Stimulated activated memory B cell treated with anti-CD40 and anti-IgM and Interleukin-4, amounts not matched to agents 10 μg/mL and 1 μg/mL and 100 μg/mL, for 72 hours (primary cell): ENCODE measurements at places on chromosomes 3 and 15.

GRCh38 chr3:63095-63765, 133.3 kb upstream of the CHL1 start:
- no peak overlapping the region for H3K27ac ChIP-seq
- H3K36me3 ChIP-seq: no peaks in the 10 kb centered on the region
- peaks cover 7% of the 10 kb centered on the region for H3K27me3 ChIP-seq
- no peaks in the 10 kb centered on the region for H3K4me1 ChIP-seq
- no peak for ATAC-seq
- H3K4me3 ChIP-seq: no peak overlapping the region

GRCh38 chr15:72169236-72169920, 28.2 kb downstream of the GRAMD2A start:
- no peak overlapping the region for H3K27ac ChIP-seq
- H3K36me3 ChIP-seq: no peaks in the 10 kb centered on the region
- no peak for ATAC-seq
- H3K4me1 ChIP-seq: no peaks in the 10 kb centered on the region
- no peak overlapping the region for H3K4me3 ChIP-seq

GRCh38 chr3:49294343-49294742, 17.3 kb upstream of the C3orf62 start:
- H3K27ac ChIP-seq: no peak overlapping the region
- no peak for ATAC-seq
- H3K4me1 ChIP-seq: no peaks in the 10 kb centered on the region
- H3K4me3 ChIP-seq: no peak overlapping the region

DNA sequence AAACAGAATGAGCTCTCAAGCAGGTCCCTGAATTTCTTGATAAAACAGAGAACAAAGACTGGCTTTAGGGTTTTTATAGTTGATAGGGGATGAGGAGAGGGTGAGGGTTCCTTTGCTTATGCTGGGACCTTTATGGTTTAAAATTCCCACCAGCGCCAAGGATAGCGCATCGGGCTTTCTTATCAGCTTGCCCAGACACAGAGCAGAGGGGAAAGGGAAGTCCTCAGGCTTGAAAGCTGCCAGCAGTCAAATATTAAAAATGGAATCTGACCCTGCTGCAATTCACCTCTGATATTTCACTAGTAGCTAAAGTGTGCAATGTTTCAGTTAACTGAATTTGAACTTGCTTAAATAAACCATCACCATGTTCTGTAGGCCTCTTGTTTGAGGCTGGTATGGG, 55.0 kb upstream of the EPHA3 start:
- H3K4me3 ChIP-seq: no peak overlapping the region
- no peaks in the 10 kb centered on the region for H3K4me1 ChIP-seq
- ATAC-seq: no peak
- H3K27me3 ChIP-seq: no peaks in the 10 kb centered on the region
- H3K27ac ChIP-seq: no peak overlapping the region

DNA sequence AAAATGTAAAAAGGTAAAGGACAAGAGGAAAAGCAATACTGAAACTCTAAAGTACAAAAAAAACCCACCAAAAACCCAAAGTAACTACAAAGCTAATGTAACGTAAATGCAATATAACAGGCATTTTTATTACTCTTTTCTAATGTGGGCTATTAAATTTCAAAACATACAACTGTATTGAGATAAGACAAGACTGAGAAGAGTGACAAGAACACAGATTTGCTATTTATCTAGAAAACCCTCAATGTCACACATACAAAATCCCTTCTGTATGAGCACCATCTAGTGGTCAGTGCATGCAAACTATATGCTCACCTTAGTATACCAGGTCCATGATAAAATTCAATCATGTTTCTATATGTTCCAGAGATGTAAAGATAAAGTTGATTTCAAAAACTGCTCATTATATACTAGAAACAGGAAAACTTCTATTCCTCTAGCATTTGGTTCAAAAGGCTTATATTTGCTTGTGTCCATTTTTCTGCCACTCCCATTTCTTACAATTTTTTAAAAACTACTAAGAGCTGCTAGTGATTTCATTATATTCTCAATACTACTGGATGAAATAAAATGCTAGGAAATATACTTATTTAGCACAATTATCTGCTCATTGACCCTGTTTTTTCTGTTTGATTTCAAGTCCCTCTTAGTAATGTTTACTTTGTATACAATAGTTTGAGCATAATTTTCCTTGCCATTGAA, 111.4 kb downstream of the DLG1 start:
- H3K27me3 ChIP-seq: no peaks in the 10 kb centered on the region
- H3K4me3 ChIP-seq: no peak overlapping the region
- H3K27ac ChIP-seq: no peak overlapping the region
- H3K4me1 ChIP-seq: no peaks in the 10 kb centered on the region
- H3K36me3 ChIP-seq: peaks cover 4% of the 10 kb centered on the region
- peak; percentile 74 for ATAC-seq

DNA sequence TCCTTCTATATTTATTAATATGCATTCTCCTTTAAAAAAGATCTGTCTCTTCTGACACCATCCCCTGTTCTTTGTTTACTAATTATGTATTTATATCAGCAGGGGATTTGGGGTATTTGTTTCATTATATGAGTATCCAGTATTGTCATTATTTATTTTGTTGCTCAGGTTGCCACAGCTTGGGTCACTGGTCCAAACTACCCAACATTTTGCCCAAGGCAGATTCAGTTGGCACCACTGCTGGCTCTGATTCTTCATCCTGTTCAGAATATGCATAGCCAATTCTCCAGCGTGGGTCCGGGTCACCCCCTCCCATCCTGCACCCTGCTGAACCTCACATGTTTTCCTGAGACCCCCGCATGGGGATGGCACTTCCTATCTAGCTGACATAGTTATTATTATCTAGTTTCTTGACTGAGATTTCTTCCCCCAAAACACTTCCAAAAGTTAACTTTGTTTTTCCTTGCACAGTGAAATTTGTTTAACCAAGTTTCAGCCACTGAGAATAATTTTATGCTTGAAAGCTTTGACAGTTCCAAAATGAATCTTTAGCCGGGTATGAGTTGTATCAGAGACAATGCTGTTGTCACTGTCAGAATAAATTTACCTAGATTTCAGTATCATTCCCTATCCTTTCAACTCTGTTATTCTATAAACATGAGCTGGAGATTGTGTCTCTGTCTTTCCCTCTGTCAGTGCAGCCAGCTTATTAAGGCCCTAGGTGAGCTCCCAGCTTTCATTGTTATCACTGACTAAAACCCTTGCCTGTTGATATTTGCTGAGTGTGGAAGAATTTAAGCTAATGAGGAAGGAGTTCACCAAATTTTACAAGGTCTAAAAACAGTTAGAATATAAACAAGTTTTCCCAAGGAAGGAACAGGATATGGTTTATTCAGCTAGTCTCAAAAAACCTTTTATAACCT, 70.3 kb downstream of the TGFBR2 start:
- H3K36me3 ChIP-seq: peaks cover 85% of the 10 kb centered on the region
- H3K4me3 ChIP-seq: no peak overlapping the region
- H3K27ac ChIP-seq: peak overlapping the region; percentile 79
- peak; percentile 47 for ATAC-seq
- H3K27me3 ChIP-seq: no peaks in the 10 kb centered on the region
- peaks cover 73% of the 10 kb centered on the region for H3K4me1 ChIP-seq

- no peak for ATAC-seq
- no peaks in the 10 kb centered on the region for H3K36me3 ChIP-seq
- H3K4me1 ChIP-seq: no peaks in the 10 kb centered on the region
- H3K27me3 ChIP-seq: peaks cover 9% of the 10 kb centered on the region
- H3K4me3 ChIP-seq: no peak overlapping the region
Observed at GRCh38 chr3:111332488-111333080, 209.4 kb upstream of the CD96 start.

DNA sequence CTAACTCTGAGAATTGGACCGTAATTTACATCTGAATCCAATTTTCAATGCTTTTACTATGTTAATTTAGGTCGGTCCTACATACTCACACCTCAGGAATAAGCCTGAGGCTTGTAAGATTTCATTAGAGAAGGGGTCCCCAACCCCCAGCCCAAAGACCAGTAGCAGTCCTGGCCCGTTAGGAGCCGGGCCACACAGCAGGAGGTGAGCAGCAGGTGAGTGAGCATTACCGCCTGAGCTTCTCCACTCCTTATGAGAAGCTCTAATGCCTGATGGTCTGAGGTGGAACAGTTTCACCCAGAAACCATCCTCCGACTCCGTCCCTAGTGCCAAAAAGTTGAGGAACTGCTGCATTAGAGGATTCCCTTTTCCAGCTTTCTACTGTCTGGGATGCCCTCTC, 757.3 kb downstream of the SI start:
- no peak for ATAC-seq
- no peak overlapping the region for H3K4me3 ChIP-seq
- no peaks in the 10 kb centered on the region for H3K36me3 ChIP-seq
- no peaks in the 10 kb centered on the region for H3K4me1 ChIP-seq

- H3K4me1 ChIP-seq: peaks cover 7% of the 10 kb centered on the region
- no peak overlapping the region for H3K27ac ChIP-seq
- no peak overlapping the region for H3K4me3 ChIP-seq
- H3K36me3 ChIP-seq: no peaks in the 10 kb centered on the region
Observed at GRCh38 chr3:156140001-156140595, 19.7 kb downstream of the KCNAB1 start.

- ATAC-seq: no peak
- no peaks in the 10 kb centered on the region for H3K4me1 ChIP-seq
- H3K27me3 ChIP-seq: no peaks in the 10 kb centered on the region
- H3K27ac ChIP-seq: no peak overlapping the region
Observed at GRCh38 chr3:155325263-155325835, 31.9 kb upstream of the STRIT1 start.

DNA sequence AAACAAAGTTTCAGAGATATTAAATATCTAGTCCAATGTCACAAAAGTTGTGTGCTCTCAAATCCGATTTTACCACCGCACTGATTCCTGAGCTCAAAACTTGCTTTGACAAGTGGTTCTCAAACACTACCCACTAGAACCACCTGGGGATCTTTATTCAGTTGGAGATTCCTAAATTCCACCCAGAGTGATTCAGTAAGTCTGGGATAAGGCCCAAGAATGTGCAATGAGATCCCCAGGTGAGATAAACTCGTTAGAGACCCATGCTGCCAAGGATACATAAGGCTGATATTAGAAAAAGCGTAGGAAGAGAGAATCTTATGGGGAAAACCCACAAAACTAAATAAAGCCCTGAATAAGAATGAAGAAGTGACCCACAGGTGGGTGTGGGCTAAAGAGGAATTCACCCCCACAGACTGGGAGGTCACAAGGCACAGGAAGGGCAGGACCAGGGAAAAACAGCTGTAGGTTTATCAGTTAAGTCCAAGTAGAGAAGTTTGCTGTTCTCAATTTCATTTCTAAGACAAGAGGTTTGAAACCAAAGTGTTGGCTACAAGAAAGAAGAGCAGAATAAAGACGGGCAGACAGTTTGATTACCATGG, 11.5 kb upstream of the RPS17 start:
- ATAC-seq: peak; percentile 73
- peaks cover 27% of the 10 kb centered on the region for H3K4me1 ChIP-seq
- no peaks in the 10 kb centered on the region for H3K27me3 ChIP-seq
- no peaks in the 10 kb centered on the region for H3K36me3 ChIP-seq
- peak overlapping the region; percentile 67 for H3K27ac ChIP-seq

DNA sequence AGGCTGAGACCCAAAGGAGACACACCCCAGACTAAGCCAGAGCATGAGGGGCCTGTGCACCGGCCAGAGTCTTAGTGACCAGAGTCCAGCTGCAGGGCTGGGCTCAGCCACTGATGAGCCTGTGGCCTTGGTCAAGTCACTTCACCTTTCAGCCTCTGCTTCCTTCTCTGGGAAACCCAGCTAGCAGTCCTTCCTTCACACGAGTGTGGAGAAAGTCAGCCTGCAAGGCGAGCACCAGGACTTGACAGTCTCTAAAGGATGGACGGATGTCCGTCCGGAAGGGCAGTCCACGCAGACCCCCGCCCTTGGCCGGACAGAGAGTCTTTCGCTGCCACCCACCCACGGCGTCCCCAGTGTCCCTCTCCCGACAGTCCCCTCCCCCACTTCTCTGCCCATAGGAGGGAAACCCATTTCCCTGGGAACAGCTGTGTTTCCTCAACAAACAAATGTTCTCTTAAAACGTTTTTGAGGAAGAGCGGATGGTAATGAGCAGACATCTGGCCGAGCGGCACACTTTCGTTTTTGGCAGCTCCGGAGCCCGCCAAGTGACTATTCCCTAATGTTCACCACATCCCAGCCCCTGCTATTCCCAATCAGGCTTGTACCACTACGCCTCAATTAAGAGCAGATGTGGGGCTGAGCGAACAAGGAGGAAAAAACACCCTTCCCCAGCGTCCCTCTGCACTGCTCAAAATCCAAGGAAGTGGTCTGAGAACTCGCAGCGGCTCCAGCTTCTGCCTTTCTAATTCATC, 129.1 kb upstream of the SMAD3 start:
- no peak overlapping the region for H3K4me3 ChIP-seq
- peaks cover 24% of the 10 kb centered on the region for H3K4me1 ChIP-seq
- no peaks in the 10 kb centered on the region for H3K36me3 ChIP-seq
- ATAC-seq: peak; percentile 14
- no peak overlapping the region for H3K27ac ChIP-seq

- peaks cover 45% of the 10 kb centered on the region for H3K27me3 ChIP-seq
- no peak overlapping the region for H3K27ac ChIP-seq
- no peak overlapping the region for H3K4me3 ChIP-seq
- peak; percentile 34 for ATAC-seq
- no peaks in the 10 kb centered on the region for H3K36me3 ChIP-seq
Observed at GRCh38 chr15:85831415-85832113, 36.8 kb upstream of the KLHL25 start.

DNA sequence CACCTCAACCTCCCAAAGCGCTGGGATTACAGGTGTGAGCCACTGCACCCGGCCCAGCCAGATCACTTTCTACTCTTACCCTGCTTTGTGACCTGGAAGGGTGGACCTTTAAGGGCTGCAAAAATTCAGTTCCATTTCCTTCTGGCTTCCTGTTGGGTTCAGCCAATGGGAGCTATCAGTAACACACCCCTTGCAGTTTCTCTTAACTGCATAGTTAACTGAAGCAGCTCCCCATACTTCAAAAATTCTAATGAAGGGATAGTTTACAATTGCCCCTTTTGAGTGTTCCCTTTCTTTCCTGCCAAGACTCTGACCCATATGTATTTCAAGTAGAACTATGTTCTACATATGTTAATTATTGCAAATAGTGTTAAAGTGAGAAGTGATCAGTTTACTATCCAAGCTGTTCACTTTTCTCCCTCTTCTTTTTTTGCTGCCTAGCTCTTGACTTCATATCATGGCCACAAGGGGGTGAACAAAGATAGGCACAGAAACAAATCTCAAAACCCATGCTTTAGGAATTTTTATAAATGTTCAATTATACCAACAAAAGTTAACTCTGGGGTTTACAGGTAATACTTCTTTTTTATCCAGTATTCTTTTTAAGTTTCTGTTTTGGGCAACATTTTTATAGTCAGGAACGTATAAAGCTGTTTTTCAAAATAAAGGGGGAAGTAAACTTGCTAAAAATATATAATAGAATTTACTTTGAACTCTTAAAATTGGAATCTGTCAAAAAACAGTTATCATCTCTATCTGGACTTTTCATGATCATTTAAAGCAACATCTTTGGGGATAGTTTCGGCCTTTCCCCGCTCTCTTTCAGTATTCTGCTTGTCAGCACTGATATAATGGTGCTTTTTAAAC, 8.1 kb downstream of the PGBD4 start:
- no peak for ATAC-seq
- no peak overlapping the region for H3K4me3 ChIP-seq
- peaks cover 13% of the 10 kb centered on the region for H3K27me3 ChIP-seq
- no peak overlapping the region for H3K27ac ChIP-seq

- peak overlapping the region; percentile 87 for H3K27ac ChIP-seq
- H3K36me3 ChIP-seq: no peaks in the 10 kb centered on the region
- ATAC-seq: no peak
- H3K4me1 ChIP-seq: peaks cover 78% of the 10 kb centered on the region
Observed at GRCh38 chr15:40439960-40440742, 602 bp upstream of the BAHD1 start.

- H3K4me3 ChIP-seq: no peak overlapping the region
- H3K4me1 ChIP-seq: peaks cover 20% of the 10 kb centered on the region
- no peak overlapping the region for H3K27ac ChIP-seq
- no peaks in the 10 kb centered on the region for H3K36me3 ChIP-seq
Observed at GRCh38 chr3:37453393-37454389, 279.3 kb upstream of the LRRFIP2 start.
